ENCODE measurements at places on chromosomes 7 and 10. TPM values are rescaled to one million over a fixed set of nuclear protein-coding genes. Genes with fewer than 3 reads are reported as not detected.

GRCh38 chr10:75331081-75331480, 70.5 kb downstream of the ZNF503 start:
- no peaks in the 10 kb centered on the region for H3K36me3 ChIP-seq
- peaks cover 7% of the 10 kb centered on the region for H3K27me3 ChIP-seq
- no peaks in the 10 kb centered on the region for H3K4me1 ChIP-seq
- no peak overlapping the region for H3K27ac ChIP-seq
- no peak overlapping the region for H3K4me3 ChIP-seq

DNA sequence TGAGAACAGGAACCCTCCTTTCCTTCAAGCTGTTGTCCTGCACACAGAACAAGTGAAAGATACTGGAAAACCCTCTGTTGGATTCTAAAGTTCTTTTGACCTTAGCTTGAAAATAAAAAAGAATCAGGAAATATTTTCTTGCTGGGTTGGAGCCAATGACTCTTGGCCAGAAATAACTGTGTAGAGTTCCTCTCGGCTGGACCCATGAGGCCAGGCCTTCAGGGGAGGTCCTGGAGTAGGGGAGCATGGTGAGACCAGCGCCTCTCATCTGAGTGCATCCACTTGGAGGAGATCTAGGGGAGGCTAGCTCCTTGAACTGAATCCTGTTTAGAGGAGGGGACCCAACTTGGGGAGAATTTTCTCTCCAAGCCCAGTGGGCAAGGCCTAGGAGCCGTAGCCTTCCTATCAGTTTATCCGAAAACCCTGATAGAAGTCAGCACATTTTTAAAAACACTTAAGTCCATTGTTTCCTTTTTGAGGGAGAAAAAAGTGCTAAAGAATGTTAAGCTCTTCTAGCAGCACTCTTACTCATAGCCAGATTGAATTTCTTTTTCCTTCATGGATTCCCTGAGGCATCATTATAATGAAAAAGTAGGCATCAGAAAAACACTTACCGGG, 635.7 kb upstream of the ANKRD30A start:
- no peaks in the 10 kb centered on the region for H3K4me1 ChIP-seq
- no peak overlapping the region for H3K4me3 ChIP-seq
- no peak for DNase-seq
- H3K36me3 ChIP-seq: no peaks in the 10 kb centered on the region
- H3K27me3 ChIP-seq: no peaks in the 10 kb centered on the region
- no peak overlapping the region for H3K27ac ChIP-seq

DNA sequence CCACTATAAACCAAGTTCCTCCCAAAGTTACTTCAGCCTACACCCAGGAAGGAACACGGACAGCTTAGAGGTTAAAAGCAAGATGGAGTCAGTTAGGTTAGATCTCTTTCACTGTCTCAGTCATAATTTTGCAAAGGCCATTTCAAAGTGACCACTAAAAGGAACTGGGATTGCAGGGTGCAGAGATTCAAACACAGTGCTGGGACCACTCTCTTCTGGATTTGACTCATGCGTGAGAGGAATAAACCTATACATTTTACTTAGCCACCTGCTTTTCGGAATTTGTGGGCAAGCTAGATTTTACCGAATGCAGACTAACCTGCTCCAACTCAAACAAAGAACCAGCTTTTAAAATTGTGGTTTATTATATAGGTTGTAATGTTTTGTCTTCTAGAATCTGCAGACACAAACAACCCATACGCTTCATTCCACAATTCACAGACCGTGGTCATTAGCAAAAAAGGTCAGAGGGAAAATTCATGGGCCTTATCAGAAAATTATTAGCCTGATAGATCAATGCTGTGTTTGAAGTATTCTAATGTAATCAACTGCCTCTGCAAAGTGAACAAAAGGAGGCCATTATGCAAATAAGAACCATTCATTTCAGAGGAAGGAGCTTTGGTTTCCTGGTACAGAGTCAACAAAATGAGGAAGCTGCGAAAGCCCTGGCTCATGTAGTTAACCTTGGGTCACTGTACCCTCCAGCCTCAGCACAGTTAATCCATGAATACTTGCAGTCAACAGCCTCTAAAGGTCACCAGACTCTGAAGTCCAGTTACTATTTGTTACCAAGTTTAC, 342.7 kb upstream of the KLF6 start:
- H3K4me3 ChIP-seq: peak overlapping the region; percentile 46
- peak; percentile 75 for DNase-seq
- H3K4me1 ChIP-seq: peaks cover 38% of the 10 kb centered on the region
- no peaks in the 10 kb centered on the region for H3K36me3 ChIP-seq

DNA sequence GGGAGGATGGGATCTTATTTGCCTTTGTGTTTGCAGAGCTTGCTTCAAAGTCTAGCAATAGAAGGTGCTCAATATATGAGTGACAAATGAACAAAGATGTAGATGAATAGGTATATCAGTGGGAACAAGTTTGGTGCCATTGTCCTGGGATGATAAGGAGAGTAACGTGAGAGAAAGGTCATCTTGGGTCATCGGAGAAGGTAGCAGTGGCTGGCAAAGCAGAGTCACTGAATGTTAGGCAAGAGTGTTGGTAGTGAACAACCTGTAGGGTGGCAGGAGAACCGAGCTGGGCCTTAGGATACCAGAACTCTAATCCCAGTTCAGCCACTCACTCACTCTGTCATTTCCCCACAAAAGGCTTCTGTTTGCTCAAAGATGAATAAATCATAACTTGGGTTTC, 87.2 kb downstream of the CCDC71L start:
- H3K4me3 ChIP-seq: no peak overlapping the region
- no peaks in the 10 kb centered on the region for H3K36me3 ChIP-seq
- peaks cover 3% of the 10 kb centered on the region for H3K27me3 ChIP-seq

GRCh38 chr7:47584536-47584895, 2.6 kb upstream of the TNS3 start:
- H3K4me1 ChIP-seq: no peaks in the 10 kb centered on the region
- no peak for DNase-seq
- H3K36me3 ChIP-seq: no peaks in the 10 kb centered on the region
- no peak overlapping the region for H3K4me3 ChIP-seq
- peaks cover 5% of the 10 kb centered on the region for H3K27me3 ChIP-seq
- no peak overlapping the region for H3K27ac ChIP-seq

DNA sequence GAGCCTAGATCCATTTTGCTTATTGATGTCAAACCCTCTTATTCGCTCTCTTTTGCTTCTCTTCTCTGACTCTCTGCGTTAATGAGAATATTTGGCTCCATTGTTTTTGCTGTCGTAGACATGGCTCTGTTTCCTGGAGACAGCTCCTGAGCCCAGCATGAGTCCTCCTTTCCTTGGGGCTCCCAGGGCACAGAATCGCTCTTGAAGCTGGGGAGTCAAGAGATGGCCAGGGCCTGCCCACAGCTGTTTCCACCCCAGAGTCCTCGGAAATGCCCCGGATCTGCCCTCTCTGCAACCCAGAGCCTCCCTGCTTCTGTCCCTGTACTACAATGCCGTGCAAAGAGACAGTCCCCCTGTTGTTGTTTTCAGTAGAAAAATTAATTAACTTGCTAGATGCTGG, 566.7 kb upstream of the FOXK1 start:
- H3K36me3 ChIP-seq: no peaks in the 10 kb centered on the region
- no peak overlapping the region for H3K27ac ChIP-seq
- H3K4me3 ChIP-seq: no peak overlapping the region
- no peaks in the 10 kb centered on the region for H3K27me3 ChIP-seq

GRCh38 chr10:102627736-102628293, 16.5 kb upstream of the TRIM8 start:
- peaks cover 3% of the 10 kb centered on the region for H3K36me3 ChIP-seq
- H3K4me3 ChIP-seq: no peak overlapping the region
- no peak for DNase-seq
- H3K27me3 ChIP-seq: no peaks in the 10 kb centered on the region

DNA sequence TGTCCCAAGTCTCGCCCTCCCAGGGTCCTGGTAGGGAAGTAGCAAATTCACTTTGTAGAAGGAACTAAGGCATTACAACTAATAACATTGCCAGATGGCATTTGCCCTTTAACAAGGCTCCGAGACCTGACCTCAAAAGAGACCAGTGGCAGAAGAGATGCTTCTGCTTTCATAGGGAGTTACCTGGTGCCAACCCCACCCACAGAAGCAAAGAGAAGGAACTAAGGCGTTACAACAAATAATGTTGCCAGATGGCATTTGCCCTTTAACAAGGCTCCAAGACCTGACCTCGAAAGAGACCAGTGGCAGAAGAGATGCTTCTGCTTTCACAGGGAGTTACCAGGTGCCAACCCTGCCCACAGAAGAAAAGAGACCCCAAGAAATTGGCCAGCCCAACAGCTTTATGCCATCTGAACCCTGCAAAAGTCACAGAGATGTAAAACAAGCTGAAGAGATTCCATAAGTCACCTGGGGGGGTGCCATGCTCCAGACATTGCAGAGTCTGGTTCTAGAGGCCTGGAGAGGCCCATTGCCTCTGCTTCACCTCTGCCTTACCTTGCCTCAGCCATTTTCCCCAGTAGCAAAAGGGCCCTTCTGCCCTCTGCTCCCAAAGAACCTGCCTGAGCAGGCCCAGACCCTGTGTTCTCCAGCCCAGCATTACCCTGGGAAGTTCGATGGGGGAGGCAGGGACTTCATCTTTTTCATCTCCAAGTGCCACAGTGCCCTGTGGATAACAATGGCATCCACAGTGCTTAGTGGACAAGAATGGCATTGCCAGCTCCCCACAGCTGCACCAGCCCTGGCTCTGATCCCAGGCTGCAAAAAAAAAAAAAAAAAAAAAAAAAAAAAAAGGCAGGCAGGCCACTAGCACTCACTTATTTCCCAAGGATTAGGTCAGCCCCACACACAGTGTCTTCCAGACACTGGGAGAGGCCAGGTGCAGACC, 179.5 kb upstream of the PLXNA4 start:
- no peak overlapping the region for H3K4me3 ChIP-seq
- no peaks in the 10 kb centered on the region for H3K36me3 ChIP-seq
- H3K27me3 ChIP-seq: no peaks in the 10 kb centered on the region
- no peak overlapping the region for H3K27ac ChIP-seq
- no peaks in the 10 kb centered on the region for H3K4me1 ChIP-seq
- DNase-seq: no peak

GRCh38 chr10:123143162-123143824, 4.6 kb upstream of the HMX2 start:
- peaks cover 56% of the 10 kb centered on the region for H3K27me3 ChIP-seq
- H3K4me1 ChIP-seq: peaks cover 72% of the 10 kb centered on the region
- DNase-seq: no peak
- H3K36me3 ChIP-seq: no peaks in the 10 kb centered on the region
- no peak overlapping the region for H3K27ac ChIP-seq

GRCh38 chr7:141928146-141928844, 12.1 kb downstream of the OR9A4 start:
- DNase-seq: no peak
- H3K4me1 ChIP-seq: no peaks in the 10 kb centered on the region
- no peak overlapping the region for H3K4me3 ChIP-seq

- DNase-seq: no peak
- no peaks in the 10 kb centered on the region for H3K27me3 ChIP-seq
- H3K4me1 ChIP-seq: no peaks in the 10 kb centered on the region
- H3K36me3 ChIP-seq: no peaks in the 10 kb centered on the region
- H3K27ac ChIP-seq: no peak overlapping the region
- no peak overlapping the region for H3K4me3 ChIP-seq
These were observed 490.5 kb downstream of the PTPRN2 start for GRCh38 chr7:158097106-158097452.

DNA sequence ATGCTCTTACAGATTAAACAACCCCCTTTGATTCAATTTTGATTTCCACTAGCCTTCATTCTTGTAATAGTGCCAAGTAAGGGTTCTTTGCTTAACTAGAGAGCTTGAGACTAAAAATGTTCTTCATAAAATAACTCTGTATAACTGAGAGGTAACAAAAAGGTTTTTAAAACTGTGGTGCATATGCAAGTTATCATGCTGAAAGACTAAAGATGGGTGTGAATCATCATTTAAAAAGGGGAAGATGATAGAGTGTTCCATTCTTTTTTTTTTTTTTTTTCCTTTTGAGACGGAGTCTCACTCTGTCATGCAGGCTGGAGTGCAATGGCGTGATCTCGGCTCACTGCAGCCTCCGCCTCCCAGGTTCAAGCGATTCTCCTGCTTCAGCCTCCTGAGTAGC, 11.1 kb downstream of the MDFIC start:
- H3K27ac ChIP-seq: peak overlapping the region; percentile 73
- H3K4me1 ChIP-seq: peaks cover 86% of the 10 kb centered on the region
- H3K36me3 ChIP-seq: no peaks in the 10 kb centered on the region
- H3K27me3 ChIP-seq: no peaks in the 10 kb centered on the region

DNA sequence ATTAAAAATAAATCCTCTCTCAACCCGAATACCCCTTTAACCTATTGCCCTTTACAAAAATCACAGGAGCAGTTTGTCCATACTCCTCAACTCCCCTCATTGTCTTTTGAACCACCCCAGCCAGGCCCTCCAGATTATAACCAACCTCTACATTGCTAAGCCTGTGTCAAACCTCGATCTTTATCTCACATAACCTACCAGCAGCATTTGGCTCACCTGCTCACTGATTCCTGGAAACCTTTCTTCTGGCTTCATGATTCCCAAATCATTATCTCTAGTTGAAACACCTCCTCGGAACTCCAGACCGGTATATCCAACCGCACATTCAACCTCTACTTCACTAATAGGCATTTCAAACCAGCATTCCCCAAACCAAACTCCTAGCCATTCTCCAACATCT, 11.8 kb downstream of the SEC61G start:
- no peaks in the 10 kb centered on the region for H3K27me3 ChIP-seq
- peaks cover 41% of the 10 kb centered on the region for H3K36me3 ChIP-seq
- no peak for DNase-seq
- no peaks in the 10 kb centered on the region for H3K4me1 ChIP-seq
- no peak overlapping the region for H3K27ac ChIP-seq

ELMO1 gene
- total RNA-seq: 162 TPM

KCNH2 gene
- 3.5 TPM for total RNA-seq

SYCE1 gene
- 1.7 TPM for total RNA-seq

GRM3 gene
- total RNA-seq: not detected

NPFFR1 gene
- total RNA-seq: not detected

PIK3AP1 gene
- total RNA-seq: 1.5 TPM

DRGX gene
- total RNA-seq: not detected

Data from CD4-positive, CD25-positive, alpha-beta regulatory T cell (primary cell).